ENCODE measurements at places on chromosomes 3 and 15.

DNA sequence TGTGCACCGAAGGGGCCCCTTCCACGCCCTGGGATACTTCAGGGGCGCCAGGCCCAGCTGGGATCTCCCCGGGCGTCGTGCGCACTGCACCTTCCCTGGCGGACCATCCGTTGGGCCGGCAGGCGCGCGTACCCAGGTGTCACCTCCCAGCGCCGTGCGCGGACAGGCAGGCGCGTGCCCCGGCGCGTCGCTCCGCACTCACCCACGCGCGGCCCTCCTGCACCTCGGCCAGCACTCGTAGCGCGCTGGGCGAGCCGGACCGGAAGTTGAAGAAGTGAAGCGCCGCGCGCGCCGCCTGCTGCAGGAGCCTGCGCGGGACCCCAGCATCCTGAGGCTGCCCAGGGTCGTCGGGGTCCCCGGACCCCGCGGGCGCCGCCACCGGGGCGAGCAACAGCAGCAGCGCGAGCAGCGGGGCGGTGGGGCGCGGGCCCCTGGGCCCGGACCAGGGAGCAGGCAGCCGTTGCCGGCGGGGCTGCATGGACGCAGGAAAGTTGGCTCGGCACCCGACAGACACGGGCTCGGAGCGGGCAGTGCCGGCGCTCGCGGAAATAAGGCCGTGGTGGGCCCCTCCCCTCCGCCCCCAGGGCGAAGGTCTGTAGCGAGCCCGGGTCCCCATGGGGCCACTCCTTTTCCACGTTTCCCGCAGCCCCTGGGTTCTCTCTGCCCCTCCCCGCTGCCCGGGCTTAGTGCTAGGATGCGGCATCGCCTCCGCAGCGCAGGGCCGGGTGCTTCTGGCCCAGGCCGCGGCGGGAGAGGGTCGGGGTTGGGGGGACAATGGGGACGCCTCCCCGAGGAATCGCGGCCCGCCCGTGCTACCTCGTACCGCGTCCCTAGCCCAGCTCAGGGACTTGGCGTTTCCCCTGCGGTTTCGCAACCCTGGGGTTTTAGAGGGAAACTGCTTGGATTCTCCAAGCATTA is at the start of gene RARRES1:
Gene RARRES1, minus strand, starts transcription at position 520 of the 918 bp plus-strand sequence. Its CDS starts 42 bp downstream, at position 478.
- peak; percentile 58 for DNase-seq

GRCh38 chr3:141287326-141287725 is 55.7 kb downstream of the PXYLP1 start:
- DNase-seq, result no peak

DNA sequence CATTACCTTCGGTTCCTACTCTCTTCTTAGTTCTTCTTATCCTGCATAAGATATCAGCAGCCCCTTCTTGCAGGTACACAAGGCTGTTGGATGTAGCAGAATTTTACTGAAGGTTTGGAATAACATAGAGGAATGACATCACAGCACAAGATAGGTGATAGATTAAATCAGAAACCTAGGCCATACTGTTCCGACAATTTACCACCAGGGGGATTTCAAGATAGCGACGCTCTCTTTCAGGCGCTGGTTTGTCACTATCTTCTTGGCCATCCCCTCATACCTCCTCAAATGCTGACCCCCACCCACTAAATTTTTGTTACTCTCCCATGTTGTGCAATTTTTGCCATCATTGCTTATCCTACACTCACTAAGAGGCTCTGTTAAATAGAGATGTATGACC is 3.5 kb downstream of the SIDT1 start:
- no peak for DNase-seq

- DNase-seq, result no peak
Observed at GRCh38 chr15:69161079-69161877, 843 bp downstream of the GLCE start.

- no peak for DNase-seq
Observed at GRCh38 chr3:177141471-177141870, 55.8 kb downstream of the TBL1XR1 start.

DNA sequence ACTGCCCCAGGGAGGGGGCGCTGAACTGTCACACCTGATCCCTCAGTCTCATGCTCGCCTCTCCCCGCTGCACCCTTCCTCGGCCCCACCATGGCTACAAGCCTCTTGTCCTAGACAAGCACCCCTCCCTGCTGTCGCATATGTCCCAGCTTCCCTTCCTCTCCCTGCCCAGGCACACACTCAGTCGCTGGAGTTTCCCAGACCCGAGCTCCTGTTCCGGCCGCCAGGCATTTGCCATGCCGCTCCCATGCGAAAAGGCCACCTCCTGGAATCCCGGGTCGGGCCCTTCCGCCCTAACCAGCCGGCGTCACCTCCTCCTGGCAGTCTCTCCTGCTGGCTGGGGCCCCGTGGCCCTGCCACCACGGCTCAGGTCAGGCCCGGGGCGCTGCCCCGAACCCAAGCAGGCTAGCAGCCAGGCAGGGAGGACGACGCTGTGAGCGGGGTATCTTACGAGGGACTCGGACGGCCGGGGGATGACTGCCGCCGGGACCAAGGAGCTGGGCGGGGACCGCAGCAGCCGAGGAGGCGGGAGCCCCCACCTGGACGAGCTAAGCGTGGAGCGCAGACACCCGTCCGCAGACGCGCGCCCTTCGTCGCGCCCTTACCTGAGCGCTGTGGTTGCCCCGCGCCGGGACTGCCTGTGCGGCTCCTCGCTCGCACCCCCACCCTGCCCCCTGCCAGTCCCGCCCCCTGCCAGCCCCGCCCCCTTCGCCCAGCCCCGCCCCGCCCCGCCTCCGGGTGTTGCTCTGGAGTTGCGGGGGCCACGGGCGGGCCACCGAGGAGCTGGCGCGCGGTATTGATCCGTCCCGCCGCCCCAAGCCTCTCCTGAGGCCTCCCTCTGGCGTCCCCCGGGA is at the start of gene ALS2CL:
Gene ALS2CL, minus strand, starts transcription at position 642 of the 854 bp plus-strand sequence. CDS start 4,239 bp downstream, outside the sequence.
- peak; percentile 27 for DNase-seq

DNA sequence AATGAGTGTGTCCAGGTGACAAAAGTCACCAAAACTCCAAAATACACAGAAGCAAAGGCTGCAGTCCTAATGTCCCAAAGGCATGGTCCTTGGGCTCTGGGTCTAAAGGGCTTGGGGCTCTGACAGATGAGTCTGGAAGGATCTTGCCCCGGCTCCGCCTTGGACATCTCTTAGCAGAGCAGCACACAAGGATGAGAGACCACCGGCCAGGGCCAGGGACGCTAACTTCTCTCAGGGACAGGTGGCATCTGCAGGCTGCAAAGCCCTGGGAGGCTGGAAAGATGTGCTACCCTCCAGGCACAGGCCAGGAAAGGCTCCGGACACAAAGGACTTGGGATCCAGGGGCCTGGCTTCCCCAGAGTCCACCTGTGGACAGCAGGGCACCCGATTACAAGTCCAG is 14.1 kb upstream of the SHISA5 start:
- DNase-seq, result no peak

DNA sequence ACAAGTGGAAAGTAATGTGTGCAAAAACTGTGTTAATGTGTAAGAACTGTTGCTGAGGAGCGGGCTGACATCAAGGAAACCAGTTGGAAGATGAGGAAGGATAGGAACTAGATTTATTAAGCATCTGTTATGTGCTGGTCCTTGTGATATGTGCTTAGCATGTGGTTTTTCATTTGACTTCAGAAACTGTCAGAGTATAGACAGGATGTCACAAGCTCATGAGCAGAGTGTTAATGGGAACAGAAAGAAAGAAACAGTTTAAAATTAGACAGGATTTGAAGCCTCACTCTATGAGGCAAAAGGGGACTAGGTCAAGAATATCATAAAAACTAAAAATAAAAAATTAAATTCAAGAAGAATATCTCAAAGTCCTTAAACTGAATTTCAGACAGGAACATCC is 270.6 kb upstream of the DPPA4 start:
- DNase-seq, result no peak

DNA sequence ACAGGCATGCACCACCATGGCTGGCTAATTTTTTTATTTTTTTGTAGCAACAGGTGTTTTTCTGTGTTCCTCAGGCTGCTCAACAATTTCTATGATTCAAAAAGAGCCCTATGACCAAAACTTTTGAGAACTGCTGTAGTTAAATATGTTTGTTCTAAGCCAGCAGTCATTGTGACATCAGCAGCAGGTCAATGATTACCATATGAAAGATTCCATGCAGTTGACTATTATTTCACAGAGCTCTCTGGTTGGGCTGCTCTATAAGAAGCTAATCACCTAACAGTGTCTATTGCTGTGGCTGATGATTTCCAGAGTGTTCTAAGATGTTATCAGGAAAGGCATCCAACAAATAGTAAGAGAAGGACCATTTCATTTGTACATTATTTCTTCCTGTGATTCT is at the start of gene CCDC54:
Gene CCDC54, plus strand, starts transcription at position 289 of the 400 bp plus-strand sequence. CDS start 149 bp downstream, outside the sequence.
- DNase-seq, result no peak

DNA sequence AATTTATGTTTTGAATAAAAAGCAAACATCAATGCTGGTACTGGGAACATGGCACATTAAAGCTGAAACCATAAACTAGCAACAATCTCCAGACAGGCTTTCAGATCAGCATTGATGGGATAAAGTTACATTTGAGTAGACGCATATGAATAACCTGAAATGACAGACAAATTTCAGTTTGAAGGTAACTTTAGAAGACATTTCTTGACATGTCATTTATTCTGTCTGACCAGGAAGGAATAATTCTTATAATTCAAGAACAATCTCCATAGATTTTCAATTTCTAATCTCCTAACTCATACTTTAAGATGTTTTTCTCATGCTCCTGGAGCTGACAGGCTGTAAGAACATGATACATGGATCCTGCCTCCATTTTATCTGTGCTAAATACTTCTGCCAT is 69.8 kb downstream of the PLCH1 start:
- DNase-seq, result no peak

DNA sequence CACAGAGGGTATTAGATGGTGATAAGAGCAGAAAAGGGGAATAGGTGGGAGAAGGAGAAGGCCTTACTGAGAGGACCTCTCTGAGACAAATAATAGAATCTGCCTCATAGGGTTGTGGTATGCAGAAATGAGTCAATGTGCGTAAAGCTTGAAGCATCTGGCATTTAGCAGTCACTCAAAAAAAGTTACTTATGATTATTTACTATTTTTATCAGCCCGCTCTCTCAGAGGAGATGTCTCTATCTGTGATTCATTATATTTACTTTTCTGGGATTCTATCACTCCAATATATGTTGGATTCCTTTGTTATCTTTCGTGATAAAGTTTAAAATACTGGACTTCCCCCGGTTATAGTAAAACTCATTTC is 4.6 kb upstream of the TM4SF1 start:
- DNase-seq, result no peak

- DNase-seq, result no peak
Observed at GRCh38 chr3:136950623-136951022, 7.2 kb upstream of the IL20RB start.

GRCh38 chr15:38024293-38025091 is 90.1 kb downstream of the TMCO5A start:
- DNase-seq, result no peak

DNA sequence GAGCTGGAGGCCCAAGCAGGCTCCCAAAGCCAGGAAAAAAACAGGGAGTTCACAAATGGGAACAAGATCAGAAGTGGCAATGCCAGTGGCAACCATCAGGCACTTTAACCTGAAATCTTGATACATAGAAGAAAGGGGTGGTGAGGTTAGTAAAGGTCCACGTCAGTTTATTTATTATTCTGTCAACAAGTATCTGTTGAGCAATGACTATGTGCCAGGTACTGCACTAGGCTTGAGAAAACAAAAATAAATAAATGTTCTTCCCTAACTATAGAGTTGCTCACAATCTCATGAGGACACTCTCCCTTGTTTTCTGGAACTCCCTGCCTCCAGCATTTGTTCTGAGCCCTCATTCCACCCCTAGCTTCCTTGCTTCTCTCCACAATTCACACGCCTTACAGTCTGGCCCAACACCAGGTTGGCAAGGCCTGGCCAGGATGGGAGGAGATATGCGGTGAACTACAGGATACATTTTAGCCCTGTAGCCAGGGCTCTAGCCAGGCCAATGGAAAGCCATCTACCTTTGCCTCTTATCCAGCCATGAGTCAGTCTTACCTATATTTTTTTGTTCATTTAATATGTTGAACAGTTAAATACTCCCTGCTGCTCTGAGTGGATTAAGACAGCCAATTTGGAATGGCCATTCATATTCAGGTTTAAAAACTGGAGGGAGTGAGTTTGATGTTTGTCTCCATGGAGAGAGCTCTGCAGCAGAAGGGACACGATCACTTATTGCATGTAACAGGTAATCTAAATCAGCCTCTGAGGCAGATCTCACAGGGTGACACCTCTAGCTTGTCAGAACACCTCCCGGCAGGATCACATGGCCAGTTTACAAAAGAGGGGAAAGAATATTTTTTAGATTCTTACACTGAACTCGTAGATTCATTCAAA is 161.9 kb upstream of the ATP11B start:
- DNase-seq, result no peak

GRCh38 chr15:66981771-66982170 is 83.6 kb upstream of the SMAD3 start:
- DNase-seq, result no peak

DNA sequence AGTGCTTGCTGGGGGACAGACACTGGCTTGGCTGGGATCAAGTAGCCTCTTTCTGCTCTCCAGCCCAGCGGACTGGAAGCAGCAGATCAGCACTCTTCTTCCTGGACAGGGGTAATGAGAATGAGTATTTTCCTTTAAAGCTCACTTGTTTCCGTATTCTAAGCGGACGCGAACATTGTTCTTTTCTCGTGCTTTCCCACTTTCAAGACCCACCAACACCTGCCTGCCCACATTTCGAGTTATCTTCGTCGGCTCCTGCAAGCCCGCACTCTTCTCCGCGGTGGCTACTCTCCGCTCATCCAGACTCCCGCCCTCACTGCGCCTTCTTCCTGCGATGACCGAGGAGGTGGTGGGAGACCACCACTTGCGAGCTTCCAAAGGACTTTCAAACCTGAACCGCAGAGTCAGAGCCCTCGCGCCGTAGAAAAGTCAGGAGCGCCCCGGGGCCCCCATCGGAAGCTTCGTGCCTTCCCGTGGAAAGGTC is 1.6 kb upstream of the PPM1L start:
- no peak for DNase-seq

DNA sequence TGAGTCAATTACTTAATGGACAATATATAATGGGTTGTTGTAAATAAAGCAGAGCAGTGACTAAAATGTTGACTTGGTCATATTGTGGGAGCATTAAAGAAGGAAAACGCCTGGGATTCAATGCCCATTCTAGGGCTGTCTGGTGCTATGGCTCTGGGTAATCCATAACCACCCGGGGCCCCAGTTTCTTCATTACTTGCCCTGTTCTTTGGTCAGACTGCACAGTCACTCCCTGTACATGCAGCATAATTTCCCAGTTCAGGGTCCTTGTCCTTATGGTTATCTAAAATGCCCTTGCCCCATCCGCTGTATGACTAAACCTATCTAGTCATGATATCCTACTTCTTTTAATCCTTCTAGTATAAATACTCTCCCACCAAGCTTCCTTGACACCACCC is 27.5 kb upstream of the DENND4A start:
- DNase-seq, result no peak

- no peak for DNase-seq
Observed at GRCh38 chr15:32029409-32029861, 880 bp upstream of the CHRNA7 start.

- no peak for DNase-seq
Observed at GRCh38 chr3:168511428-168512014, 415.8 kb upstream of the GOLIM4 start.

GRCh38 chr3:188573956-188574355 is 420.0 kb downstream of the LPP start:
- no peak for DNase-seq

- no peak for DNase-seq
Observed at GRCh38 chr3:127068871-127069270, 86.0 kb downstream of the PLXNA1 start.

- no peak for DNase-seq
Observed at GRCh38 chr3:39485547-39485946, 18.1 kb downstream of the MOBP start.
